ENCODE measurements at places on chromosomes 7 and 10.

- DNase-seq = no peak
Observed at GRCh38 chr10:117239051-117239450, 1.9 kb upstream of the SLC18A2 start.

- no peak for DNase-seq
Observed at GRCh38 chr7:117470777-117471176, 9.0 kb upstream of the CFTR start.

- no peak for DNase-seq
Observed at GRCh38 chr7:22639396-22639795, 87.6 kb upstream of the IL6 start.

GRCh38 chr7:144908324-144908723 lies 72.5 kb upstream of the TPK1 start:
- no peak for DNase-seq

DNA sequence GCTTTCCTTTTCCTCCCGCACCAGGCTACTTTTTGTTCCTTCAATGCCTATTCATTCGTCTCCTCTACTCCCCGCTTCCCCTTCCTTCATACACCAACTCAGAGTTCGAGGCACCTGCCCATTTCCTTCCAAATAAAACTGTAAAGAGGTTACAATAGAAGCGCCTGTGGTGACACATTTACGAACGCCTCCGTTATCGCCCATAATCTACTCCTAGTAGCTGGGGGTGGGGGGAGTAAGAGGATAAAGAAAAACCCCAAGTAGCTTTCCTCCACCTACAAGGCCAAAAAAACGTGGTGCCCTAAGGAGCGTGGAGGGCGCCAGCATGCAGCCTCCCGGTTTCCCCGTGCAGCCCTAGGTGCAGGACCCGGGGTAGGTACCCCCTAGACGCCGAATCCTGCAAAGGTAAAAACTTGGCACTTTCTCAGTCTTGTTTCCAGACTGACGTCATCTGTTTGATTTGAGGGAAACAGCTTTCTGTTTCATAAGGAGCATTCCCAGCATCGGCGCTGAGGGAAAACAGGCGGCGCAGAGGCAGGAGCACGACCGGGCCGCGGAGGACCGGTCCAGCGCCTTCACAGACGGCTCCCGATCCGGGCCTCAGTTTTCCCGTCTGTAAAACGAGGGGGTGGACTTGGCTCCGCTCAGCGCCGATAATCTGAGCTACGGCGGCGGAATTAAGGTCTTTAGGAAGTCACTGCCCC lies 922 bp downstream of the PPA1 start:
- no peak for DNase-seq

DNA sequence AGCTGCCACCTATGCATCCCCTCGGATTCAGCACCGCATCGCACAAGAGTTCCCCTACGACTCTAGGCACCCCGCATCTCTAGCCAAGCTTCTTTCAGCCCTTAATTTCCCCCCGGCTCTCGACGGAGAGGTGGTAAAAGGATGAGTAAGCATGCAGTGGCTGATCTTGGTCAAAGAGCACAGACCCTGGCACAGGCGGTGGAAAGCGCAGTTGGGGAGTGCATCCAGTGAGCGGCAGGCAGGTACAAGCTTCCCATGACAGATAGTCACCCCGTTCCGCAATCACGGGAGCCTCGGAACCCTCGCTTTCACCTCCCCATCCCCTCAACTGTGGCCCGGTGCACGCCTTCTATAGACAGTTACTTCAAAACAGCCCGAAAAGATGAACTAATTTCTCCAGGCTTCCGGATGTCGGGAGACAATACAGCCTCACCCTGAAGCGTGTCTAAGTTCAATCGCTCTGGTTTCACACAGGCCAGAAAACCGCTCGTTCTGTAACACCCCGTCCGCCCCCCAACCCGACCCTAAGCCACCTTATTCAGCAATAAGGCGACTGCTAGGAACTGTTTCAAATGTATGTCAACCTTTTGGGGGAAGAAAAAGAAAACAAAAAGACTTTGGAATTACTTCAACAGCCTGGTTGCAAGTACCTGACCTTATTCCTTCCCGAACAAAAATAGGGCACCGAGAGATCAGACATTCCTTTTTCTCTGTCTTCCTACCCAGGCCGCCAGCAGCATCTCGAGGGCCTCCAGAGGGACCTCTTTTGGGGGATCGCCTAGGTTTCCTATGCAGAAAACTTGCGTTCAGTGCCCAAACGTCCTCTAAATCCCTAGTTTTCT lies 1.4 kb downstream of the RHEB start:
- DNase-seq = peak; percentile 41

Measured in NCI-H1694 treated with DMSO at 0.1 percent for 48 hours (cell line).